ENCODE measurements at places on chromosomes 7 and 10.

DNA sequence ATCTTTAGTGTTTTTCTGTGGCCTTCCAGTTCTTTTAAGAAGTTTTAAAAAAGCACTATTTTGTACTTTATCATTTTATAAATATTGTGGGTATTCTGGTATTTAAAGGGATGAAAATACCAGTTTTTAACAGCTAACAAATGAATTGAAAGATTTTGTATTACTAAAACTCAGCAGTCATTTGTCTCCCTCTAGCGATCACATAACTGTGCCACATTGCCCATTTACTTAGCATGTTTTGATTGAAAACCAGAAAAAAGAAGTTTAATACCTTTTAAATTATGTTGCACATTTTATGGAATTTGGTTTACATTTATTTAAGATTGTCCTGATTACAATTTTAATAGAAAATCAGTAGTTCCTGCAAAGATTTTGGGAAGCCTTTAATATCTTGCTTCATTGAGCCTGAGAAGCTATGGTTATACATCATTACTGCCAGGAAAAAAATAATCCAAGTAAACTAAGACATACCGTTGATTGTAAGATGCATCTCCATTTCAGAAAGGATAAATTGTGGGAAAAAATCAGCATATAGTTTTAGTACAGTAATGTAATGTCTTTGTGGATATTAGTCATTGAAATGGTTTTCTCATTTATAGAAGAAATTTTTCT, 34.9 kb downstream of the TAX1BP1 start:
- DNase-seq = no peak

GRCh38 chr10:86389441-86390193, 23.0 kb upstream of the GRID1 start:
- DNase-seq = no peak

GRCh38 chr7:139748373-139748765, 29.4 kb downstream of the HIPK2 start:
- no peak for DNase-seq

DNA sequence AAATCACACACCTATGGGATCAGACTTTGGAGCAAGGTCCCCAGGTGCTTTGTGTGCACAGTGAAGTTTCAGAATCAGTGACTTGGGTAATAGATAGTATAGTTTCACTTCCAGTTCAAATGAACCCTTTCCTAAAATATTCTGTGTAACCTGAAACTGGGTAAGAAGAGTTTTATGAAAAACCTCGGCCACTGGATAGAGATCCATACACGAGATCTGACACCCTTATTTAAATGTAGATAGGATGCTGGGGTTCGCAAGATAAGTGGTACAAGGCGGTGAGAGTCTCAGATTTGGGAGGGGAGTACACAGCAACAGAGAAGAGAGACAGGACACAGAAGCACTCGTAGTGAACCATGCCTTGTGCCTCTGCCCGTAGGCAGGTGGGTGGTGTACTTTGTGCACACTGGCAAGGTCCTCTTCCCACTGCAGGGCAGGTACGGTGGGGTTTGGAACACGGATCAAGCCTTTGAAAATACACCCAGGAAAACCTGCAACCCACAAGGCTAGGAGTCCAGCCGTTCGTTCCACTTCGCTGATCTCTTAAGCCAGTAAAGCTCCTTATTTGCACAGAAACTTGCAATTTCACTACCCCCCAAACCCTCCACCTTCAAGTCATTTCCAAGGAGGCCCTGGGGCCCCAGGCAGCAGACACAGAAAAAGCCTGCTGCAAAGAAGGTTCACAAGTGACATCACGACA, 162.8 kb downstream of the USP6NL start:
- DNase-seq = no peak

GRCh38 chr7:4706384-4707216, 24.5 kb downstream of the FOXK1 start:
- DNase-seq = no peak

GRCh38 chr10:132103116-132103910, 37.6 kb downstream of the JAKMIP3 start:
- no peak for DNase-seq

GRCh38 chr10:124601016-124601415, 139.4 kb downstream of the LHPP start:
- DNase-seq = no peak

GRCh38 chr7:64314566-64314965, 805 bp downstream of the ZNF736 start:
- DNase-seq = no peak

DNA sequence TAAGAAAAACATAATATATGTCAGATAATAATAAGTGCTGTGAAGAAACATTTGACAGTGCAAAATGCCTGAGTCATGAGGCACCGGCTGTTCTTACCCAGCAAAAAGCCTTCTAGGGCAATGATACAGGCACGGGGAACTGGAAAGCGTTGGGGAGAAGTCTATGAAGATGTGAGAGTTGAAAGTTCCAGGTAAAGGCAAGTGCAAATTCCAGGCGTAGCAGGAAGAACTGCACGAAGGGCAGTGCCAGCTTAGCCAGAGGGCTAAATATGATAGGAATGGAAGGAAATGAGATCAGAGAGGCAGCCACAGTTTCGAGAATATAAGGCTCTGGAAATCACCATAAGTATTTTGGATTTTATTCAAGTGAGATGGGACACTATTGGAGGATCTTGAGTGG, 87.0 kb downstream of the IPMK start:
- DNase-seq = no peak

DNA sequence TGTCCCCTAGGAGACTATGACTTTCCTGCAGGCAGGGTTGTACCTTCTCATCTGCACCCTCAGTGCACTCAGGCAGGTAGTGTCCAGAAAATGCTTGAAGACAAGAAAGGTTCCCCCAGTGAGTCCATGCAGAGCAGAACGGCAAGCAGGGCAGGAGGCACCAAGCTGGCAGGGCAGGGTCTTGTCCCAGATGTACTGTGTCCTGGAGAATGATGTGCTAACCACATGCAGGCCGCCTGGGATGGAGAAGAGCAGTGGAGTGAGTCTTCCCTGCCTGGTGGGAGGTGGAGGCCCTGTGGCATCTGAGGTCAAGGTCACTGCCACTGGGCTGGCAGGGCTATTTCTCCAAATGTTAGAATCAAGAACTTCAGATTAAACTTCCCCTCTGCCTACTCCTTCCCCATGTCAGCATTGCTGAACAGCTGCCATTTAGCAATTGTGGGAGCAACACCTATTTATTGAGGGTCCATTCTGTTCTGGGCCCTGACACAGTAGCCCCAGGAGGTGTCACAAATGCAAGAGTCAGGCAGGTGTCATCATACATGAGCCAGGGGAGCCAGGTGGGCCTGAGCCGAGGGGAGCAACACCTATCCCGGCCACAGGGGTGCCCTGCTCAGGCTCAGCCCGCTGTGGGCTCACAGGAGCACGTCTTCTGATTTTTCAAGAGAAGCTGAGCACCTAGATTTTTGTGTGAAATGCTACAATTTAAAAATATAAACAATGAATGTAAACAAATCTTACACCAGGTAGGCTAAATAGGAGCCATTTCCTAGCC, 34.1 kb downstream of the PTPRE start:
- DNase-seq = no peak

- no peak for DNase-seq
Measured at GRCh38 chr10:84543948-84544347, 215.6 kb downstream of the CCSER2 start.

GRCh38 chr10:97548828-97549455, 23.6 kb upstream of the ANKRD2 start:
- no peak for DNase-seq

DNA sequence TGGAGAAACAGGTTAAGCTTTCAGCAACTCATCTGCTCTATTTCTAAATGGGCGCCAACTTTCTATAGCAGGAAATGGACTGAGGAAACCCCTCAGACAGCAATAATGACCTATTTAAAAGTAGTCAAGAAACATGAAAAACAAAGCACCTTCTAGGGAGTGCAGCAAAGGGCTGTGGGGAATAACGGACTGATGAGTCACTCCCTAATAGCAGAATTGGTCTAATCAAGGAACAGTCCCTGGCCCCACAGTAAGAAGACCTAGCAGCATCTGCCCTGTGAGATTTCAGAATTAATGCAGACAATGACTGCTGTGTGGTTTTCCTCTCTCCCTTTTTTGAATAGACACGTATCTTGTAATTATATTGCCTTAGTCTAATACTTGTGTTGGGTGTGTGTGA, 602.9 kb downstream of the IPMK start:
- no peak for DNase-seq

DNA sequence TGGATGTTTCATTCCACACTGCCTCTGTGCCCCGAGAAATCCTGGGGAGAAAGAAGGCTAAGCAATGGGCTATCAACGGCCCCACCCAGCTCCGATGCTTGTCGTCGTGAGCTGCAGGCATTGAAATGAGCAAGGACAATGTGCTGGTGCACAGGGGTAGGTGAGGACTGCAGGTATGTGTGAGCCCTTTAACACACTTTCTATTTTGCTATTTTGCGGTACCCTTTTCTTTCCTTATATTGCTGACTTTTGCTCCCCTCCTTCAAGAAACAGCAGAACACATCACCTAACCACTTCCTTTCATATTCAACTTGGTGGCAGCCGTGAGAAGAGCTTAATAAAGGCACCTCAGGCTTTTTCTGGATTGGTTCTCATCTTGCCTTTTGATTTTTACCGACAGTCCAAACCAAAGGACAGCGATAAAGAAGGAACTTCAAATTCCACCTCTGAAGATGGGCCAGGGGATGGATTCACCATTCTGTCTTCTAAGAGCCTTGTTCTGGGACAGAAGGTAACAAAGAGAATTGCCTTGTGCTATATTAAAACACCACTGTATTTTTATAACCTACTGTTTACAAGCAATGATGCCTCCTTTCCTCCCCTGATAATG, 39.2 kb downstream of the AIFM2 start:
- no peak for DNase-seq

GRCh38 chr10:35961501-35961900, 319.4 kb upstream of the FZD8 start:
- DNase-seq = no peak

DNA sequence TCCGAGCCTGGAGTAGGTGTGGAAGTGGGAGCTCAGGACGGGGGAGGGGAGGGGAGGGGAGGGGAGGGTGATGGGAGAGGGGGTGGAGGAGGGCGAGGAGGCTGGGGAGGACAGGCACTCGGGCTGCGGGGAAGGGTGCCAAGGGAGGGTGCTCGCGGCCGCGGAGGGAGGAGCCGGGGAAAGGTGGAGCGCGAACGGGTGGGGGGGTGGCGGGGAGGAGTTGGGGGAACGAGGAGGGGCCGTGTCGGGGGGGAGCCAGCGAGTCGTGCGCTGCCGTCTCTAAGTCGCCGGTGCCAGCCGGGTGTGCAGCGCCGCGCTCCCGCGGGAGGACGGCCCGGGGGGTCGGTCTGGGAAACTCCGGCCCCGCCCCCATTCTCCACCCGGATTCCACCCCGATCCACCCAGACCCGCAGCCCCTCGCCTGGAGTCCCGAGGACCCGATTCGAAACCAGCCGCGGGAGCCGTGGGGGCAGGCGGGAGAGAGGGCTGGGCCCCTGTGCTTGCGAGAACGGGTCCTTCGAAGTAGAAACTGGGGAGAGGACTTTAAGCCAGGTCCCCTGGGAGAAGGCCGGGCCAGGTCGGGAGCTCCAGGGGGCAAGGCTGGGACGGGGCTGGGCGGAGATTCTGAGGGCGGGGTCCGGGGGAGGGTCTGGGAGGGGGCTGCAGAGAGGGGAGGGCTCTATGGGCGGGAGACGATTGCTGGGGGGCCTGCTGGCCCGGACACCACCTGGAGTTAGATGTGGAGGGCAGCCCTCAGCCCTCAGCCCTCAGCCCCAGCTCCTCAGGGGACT, at the start of gene ZNF467:
Gene ZNF467, minus strand, starts transcription at position 143 of the 791 bp plus-strand sequence. CDS start 2,556 bp downstream, outside the sequence.
- DNase-seq = no peak

DNA sequence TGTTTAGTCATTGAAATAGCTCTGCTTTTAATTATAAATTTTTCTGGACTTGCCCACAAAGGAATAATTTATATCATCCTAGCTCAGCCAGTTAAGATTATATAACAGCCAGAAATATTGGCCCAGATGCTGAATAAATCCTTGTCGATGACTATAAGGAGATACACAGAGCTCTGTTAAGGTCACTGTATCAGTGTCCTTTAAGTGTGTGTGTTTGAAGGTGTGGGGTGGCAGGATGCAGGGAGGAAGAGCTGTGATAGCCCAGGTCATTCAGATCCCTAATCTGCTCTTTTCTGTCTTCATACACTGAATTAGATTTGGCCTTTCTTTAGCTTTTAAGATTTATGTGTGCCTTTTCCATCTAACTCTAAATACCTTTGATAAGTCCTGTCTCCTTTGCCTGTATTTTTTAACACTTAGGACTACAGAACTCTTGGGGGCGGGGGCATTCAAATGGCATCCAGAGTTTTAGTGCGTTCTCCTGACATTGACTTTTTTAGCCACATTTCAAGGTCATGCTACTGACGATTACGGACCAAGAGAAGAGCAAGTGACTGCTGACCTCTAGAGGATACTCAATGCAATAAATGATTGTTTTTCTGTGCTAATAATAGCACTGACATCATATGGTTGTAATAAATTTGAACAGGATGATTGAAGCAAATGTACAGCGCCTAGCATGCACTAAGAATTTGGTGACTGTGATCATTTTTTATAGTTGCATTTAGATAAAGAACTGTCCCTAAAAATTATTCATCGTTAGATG, 172.3 kb downstream of the CACNB2 start:
- DNase-seq = no peak

GRCh38 chr7:103445228-103446048, 569 bp downstream of the SLC26A5 start:
- no peak for DNase-seq

GRCh38 chr7:135843214-135843613, 94.6 kb upstream of the FAM180A start:
- no peak for DNase-seq
